ENCODE measurements at places on chromosomes 11 and 22. TPM values are rescaled to one million over a fixed set of nuclear protein-coding genes. Genes with fewer than 3 reads are reported as not detected.

GRCh38 chr11:124153821-124154220, 29.3 kb upstream of the OR10D3 start:
- DNase-seq = no peak

DNA sequence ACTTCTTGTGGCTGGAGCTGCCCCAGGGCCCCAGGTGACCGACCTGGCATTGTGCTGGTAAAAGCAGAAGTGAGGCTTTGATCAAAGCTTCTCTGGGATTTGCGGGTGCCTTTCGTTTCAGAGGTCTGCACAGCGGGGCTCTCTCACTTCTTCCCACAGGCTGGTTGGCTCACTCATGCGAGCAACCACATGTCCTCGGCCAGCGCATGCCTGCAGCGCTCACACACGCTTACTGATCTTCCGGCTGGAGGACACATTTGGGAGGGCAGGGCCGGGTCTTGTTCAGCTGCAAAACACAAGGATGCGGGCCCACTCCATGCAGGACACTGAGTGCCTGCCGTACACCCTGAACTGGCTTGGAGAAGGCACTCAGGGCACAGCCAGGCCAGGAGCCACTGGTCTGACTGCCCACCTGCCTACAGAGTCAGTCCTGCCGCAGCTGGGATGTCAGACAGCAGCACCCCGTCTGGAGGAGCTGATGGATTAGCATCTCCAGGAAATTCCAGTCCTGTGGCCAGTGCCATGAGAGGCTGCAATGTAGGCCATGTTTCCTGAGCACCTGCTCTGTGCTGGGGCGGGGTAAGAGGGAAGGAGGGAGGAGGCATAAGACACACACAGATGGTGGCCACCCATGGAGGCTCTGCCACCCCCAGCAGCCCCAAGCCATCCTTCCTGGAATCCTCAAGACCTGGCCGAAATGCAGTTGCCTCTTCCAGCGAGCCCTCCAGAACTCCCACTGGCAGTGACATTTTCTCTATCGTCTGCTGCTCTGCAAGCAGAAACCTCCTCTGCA, 1383.2 kb downstream of the BRD1 start:
- no peak for DNase-seq

The MS4A6E gene
- total RNA-seq = not detected

The GRAP2 gene
- 0.12 TPM for total RNA-seq

DNA sequence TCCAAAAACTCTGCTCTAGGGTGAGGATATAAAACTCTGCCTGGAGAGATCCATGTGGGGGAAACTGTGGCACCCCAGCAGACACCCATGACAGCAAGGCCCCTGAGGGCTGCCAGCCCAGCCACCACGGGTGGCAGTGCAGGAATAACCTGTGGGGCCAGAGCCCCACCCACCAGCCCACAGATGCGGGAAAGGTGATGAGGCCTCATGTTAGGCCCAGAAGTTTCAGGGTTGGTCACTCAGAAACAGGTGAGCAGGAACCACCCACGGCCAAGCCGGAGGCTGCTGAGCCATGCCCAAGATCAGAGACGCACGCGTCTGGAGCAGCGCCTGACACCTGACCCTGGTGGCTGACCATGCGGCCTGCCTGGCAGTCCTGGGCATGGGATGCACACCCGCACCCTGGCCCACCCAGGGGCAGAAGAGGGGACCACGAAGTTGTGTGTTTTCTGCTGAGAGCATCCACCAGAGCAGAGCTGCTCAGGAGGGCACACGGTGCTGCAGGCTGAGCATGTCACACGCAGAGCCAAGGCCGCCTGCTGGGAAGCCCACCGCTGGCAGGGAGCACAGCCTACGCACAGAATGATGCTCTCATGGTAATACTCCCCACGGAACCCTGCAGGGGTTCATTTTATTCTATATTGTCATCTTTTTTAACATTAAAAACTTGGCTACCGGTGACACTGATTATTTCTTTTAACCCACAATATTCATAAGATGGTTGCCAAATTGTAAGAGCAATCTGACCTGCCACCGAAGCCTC, 41.2 kb downstream of the DUSP8 start:
- no peak for DNase-seq

DNA sequence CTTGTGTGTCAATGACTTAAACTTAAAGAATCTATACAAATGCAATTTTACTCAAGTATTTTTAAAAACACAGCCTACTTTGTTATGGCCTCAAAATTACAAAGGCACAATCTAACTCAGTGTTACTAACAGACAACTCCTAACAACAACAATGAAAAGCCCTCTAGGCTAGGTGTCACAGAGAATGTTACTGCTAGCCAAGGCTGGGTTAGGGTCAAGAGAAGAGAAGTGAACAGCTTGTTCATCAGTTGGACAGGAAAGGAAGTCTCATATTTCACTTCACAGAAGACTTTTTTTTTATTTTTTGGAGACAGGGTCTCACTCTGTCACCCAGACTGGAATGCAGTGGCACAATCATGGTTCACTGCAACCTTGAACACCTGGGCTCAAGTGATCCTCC, 26.0 kb downstream of the CLDN25 start:
- DNase-seq = no peak

GRCh38 chr11:16013649-16014275, 342.6 kb downstream of the SOX6 start:
- no peak for DNase-seq

GRCh38 chr22:45008186-45008681, 1.6 kb downstream of the PHF21B start:
- DNase-seq = peak; percentile 41

The NDUFC2 gene
- total RNA-seq = 236 TPM

GRCh38 chr22:24305260-24305692, 34.6 kb downstream of the SPECC1L start:
- DNase-seq = no peak
